ENCODE measurements at places on chromosomes 6 and 20. TPM values are rescaled to one million over a fixed set of nuclear protein-coding genes. Genes with fewer than 3 reads are reported as not detected.

GABRR1 gene
- 0.27 TPM for total RNA-seq

GRCh38 chr20:17969884-17970409 lies 1.1 kb downstream of the MGME1 start:
- peak; percentile 65 for DNase-seq

GRCh38 chr6:105997482-105997881 lies 88.7 kb upstream of the PRDM1 start:
- DNase-seq, result no peak

GRCh38 chr6:41636833-41637193 lies 1.5 kb upstream of the MDFI start:
- no peak for DNase-seq

DNA sequence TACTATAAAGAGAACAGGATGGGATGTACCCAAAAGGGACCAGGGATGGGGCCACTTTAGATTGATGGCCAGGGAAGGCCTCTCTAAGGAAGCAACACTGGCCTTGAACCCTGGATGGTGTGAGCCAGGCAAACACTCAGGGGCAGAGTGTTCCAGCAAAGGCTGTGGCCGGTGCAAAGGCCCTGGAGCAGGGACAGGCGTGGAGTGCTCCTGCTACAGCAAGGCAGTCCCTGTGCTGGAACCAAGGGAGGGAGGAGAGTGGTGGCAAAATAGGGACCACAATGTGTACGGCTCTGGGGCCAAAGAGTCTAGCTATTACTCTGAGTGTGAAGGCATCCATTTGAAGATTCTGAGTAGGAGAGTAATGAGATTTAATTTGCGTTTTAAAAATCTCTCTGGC lies 131.6 kb downstream of the BMP7 start:
- DNase-seq, result no peak

DACT2 gene
- 1.9 TPM for total RNA-seq
